Activated T-helper 1 cell treated with Interleukin-2 at 50 U/mL for 16 hours (primary cell): ENCODE measurements at places on chromosomes 2 and 18.

DNA sequence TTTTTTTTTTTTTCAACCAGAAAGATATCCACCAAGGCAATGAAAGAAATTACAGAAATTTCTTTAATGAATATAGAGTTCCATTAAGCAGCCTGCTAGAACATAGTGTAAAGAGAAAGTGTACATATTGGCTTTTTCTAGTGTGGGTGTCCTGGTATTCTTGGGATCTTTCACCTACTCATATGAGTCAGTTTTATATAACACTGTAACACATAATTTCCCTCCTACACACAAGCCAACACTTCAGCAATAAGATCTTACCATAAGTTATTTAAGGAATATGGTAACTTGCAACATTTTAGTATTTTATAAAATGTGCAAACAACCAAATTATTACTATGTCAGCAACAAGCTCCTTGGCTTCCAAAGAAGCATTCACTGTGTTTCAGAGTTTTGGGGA is 59.9 kb downstream of the ZRANB3 start:
- DNase-seq, result no peak

- DNase-seq, result no peak
These were observed 48.1 kb downstream of the LHCGR start for GRCh38 chr2:48707466-48707865.

DNA sequence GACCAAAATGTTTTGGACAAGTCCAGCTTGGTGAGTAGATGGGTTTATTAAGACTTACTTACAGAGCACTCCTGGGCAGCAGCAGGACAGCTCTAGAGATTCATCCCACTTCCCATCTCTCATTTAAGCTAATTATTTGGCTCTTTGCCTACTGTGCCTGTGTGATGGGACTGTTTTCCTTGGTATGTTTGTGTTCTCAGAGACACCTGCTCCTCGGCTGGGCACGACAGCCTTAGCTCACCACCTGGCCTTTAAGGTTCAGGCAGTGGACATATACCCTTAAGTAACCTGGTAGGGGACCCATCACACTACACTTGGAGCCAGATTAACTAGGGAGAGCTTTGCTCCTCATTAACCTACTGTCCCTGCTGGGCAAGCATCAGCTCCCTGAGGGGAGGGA is 41.7 kb upstream of the EFEMP1 start:
- no peak for DNase-seq

DNA sequence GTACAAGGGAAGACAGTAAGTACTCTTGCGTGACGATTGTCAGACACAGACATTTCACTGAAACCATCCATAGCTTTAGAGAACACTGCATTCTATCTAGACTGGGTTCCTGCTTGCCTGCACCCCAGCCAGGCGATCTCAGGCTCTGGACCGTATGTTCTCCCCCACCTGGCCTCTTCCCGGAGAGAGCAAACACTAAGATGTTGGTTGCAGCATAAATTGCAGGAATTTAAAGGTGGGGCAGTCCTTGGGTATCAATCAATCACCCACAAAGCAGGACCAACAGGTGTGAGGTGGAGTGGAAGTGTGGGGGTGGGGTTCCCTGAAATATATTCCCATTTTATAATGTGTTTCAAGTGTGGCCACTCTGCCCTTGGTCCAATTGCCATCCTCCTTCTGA is 103.6 kb upstream of the TGFA start:
- no peak for DNase-seq

GRCh38 chr18:62572456-62572855 is 49.6 kb downstream of the ZCCHC2 start:
- DNase-seq, result no peak

- DNase-seq, result no peak
These were observed 57.1 kb downstream of the PXDN start for GRCh38 chr2:1687254-1687653.

- DNase-seq, result no peak
These were observed 34.9 kb upstream of the PTPN4 start for GRCh38 chr2:119724656-119725485.

- DNase-seq, result no peak
These were observed 74.1 kb upstream of the DSEL start for GRCh38 chr18:67590571-67591141.

- DNase-seq, result peak; percentile 67
These were observed 5.8 kb downstream of the PRLH start for GRCh38 chr2:237572021-237572741.

DNA sequence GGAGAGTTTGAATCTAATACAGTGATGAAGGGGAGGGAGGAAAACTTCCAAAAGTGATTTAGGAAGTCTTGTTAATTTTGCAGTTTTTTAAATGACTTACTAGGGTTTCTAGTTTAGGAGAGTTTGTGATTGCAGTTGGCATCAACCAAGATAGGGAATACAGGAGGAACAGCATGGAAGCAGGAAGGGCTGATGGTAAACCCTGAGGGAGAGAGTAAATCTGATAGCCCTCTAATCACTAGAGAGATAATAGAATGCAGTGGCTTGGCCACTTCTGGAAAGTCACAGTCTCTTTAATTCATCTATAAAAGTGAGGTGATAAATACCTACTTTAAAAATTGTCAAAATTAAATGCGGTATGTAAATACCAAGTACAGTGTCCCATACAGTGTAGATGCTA is 5.6 kb downstream of the YPEL5 start:
- DNase-seq, result no peak

DNA sequence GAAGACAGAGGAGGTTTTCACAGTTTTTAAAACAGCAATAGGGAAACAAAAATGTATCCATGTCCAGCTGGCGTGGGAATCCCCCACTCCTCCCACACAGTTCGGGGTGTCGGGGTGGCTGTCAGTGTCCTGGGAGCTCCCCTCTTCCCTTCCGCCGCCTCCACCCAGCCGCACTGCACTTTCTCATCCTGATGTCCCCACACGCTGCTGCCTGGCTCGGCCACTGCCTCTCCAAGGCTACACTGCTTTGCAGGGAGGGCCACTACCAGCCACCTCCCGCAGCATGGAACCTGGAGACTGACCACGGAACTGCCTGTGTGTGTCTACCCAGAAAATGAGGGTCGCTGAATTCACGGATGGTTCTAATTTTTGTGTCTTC is 138.7 kb upstream of the CTDP1 start:
- DNase-seq, result no peak

DNA sequence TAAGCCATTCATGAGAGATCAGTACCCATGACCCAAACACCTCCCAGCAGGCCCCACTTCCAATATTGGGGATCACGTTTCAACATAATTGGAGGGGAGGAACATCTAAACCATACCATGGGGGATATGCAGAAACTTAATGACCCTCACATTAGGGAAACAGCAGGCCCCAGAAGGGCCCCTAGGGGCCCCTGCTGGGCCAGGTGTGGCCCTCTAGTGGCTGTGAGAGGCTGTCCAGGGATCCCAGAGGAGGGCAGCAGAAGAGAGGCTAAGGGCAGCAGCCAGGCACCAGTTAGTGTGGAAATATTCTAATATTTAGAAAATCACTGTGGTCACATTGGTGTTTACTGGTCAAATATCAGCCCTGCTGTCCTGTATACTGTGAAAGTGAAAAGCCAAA is 49.3 kb upstream of the ANKRD44 start:
- no peak for DNase-seq

GRCh38 chr2:206611736-206612135 is 30.6 kb upstream of the FAM237A start:
- DNase-seq, result no peak

- DNase-seq, result no peak
These were observed 76.9 kb upstream of the UNC80 start for GRCh38 chr2:209694748-209695147.

DNA sequence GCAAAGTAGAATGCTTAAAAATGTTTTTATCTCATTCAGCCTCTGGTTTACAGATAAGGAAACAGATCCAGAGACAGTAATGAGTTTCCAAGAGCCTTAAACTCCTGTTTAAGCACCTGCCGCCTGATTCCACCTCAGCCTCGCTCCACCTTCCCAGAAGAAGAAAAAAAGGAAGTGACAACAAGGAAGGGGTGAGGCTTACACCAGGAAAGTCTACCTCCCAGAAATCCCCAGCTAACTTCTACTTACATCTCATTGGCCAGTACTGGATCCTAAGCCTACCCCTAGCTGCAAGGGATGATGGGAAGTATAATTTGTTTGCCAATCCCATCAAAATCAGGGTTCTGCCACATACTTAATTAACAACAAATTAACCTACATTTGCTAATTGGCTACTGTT is 15.3 kb upstream of the ARID5A start:
- no peak for DNase-seq

- no peak for DNase-seq
These were observed at the start of gene SALL3 for GRCh38 chr18:78979730-78980278. Gene SALL3, plus strand, starts transcription at chr18:78979818. Its CDS starts 457 bp downstream, at chr18:78980275.
